ENCODE measurements at places on chromosomes 7 and 10.

GRCh38 chr10:110857265-110858171 is 14.2 kb upstream of the PDCD4 start:
- DNase-seq: no peak

- peak; percentile 62 for DNase-seq
Observed at GRCh38 chr7:41943094-41943577, 240.2 kb upstream of the INHBA start.

- no peak for DNase-seq
Observed at GRCh38 chr7:92973974-92974373, 137.6 kb upstream of the CDK6 start.

- DNase-seq: no peak
Observed at GRCh38 chr7:137146552-137147337, 196.8 kb downstream of the PTN start.

DNA sequence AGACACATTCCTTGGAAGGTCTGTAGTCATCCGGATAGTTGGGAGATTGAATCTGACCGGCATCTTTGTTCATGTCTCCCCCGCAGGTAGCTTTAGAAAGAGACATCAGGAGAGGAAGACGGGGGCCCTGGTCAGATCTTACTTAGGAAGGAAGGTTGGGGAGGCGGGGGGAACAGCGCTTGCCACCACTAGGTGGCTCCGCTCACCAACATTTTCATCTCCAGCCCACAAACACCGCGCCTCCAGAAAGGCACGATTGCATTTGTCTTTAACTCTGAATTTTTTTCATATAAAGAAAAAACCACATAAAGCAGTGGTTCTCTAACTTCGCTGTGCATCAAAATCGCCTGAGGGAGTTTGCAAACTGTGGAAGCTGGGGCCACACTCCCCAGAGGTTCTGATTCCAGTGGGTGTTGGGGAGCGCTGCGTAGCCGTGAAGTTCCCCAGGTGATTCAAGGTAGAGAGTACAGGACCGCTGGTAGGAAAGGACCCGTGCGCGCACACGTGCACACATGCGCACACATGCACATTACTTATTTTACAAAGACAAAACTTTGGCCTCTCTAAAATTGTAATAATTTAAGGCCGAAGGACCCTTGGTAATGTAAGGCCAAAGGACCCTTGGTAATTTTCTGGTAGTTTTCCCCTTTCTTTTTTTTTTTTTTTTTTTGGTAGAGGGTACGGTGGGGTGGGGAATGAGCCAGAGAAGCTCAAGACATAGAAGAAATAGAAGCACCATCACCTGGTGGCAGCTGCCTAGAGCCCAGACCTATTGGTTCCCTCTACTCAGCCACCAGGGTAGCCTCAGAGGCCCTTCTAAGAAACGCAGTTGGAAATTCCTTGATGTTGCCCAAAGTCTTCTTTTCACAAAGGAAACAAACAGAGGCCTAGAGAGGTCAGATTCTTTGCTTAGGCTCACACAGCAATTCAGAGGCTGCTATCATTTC is 37.4 kb upstream of the OPALIN start:
- DNase-seq: peak; percentile 34

GRCh38 chr7:680411-681127 is 45.9 kb upstream of the DNAAF5 start:
- no peak for DNase-seq
